ENCODE measurements at places on chromosomes 1 and 21. TPM values are rescaled to one million over a fixed set of nuclear protein-coding genes. Genes with fewer than 3 reads are reported as not detected.

GRCh38 chr21:46057111-46057709 is 40.7 kb upstream of the COL6A2 start:
- H3K27me3 ChIP-seq, result no peaks in the 10 kb centered on the region
- no peak overlapping the region for H3K4me3 ChIP-seq
- peaks cover 74% of the 10 kb centered on the region for H3K4me1 ChIP-seq
- DNase-seq, result peak; percentile 74
- H3K27ac ChIP-seq, result peak overlapping the region; percentile 95

- H3K4me3 ChIP-seq, result peak overlapping the region; percentile 75
- peak; percentile 78 for DNase-seq
- H3K27ac ChIP-seq, result no peak overlapping the region
- peaks cover 3% of the 10 kb centered on the region for H3K27me3 ChIP-seq
- peaks cover 20% of the 10 kb centered on the region for H3K4me1 ChIP-seq
- H3K36me3 ChIP-seq, result peaks cover 2% of the 10 kb centered on the region
These were observed 1.1 kb upstream of the KCNQ4 start for GRCh38 chr1:40782371-40782956.

- no peaks in the 10 kb centered on the region for H3K36me3 ChIP-seq
- H3K27me3 ChIP-seq, result peaks cover 18% of the 10 kb centered on the region
- peaks cover 35% of the 10 kb centered on the region for H3K4me1 ChIP-seq
These were observed 1.3 kb downstream of the S1PR1 start for GRCh38 chr1:101238031-101238628.

GRCh38 chr1:182601913-182602312 is 2.3 kb downstream of the RGS16 start:
- no peak for DNase-seq
- no peak overlapping the region for H3K4me3 ChIP-seq
- peaks cover 6% of the 10 kb centered on the region for H3K36me3 ChIP-seq
- H3K27ac ChIP-seq, result no peak overlapping the region

- H3K27me3 ChIP-seq, result no peaks in the 10 kb centered on the region
- H3K36me3 ChIP-seq, result no peaks in the 10 kb centered on the region
- H3K4me3 ChIP-seq, result no peak overlapping the region
- no peak overlapping the region for H3K27ac ChIP-seq
These were observed 853.4 kb downstream of the KCNT2 start for GRCh38 chr1:195754874-195755273.

- no peaks in the 10 kb centered on the region for H3K27me3 ChIP-seq
- H3K36me3 ChIP-seq, result no peaks in the 10 kb centered on the region
- no peak overlapping the region for H3K4me3 ChIP-seq
- H3K4me1 ChIP-seq, result no peaks in the 10 kb centered on the region
These were observed 34.4 kb downstream of the TESK2 start for GRCh38 chr1:45456531-45456930.

- no peaks in the 10 kb centered on the region for H3K36me3 ChIP-seq
- no peaks in the 10 kb centered on the region for H3K4me1 ChIP-seq
- H3K27me3 ChIP-seq, result peaks cover 5% of the 10 kb centered on the region
- H3K27ac ChIP-seq, result no peak overlapping the region
These were observed 37.5 kb downstream of the GPR88 start for GRCh38 chr1:100575406-100575805.

GRCh38 chr1:158330391-158331105 is 783 bp downstream of the CD1B start:
- no peak for DNase-seq
- no peak overlapping the region for H3K4me3 ChIP-seq
- H3K27ac ChIP-seq, result no peak overlapping the region
- no peaks in the 10 kb centered on the region for H3K27me3 ChIP-seq

KCNJ15 gene
- total RNA-seq, result 0.80 TPM

HES5 gene
- not detected for total RNA-seq

BSND gene
- total RNA-seq, result not detected

AUNIP gene
- 1.2 TPM for total RNA-seq

DNA sequence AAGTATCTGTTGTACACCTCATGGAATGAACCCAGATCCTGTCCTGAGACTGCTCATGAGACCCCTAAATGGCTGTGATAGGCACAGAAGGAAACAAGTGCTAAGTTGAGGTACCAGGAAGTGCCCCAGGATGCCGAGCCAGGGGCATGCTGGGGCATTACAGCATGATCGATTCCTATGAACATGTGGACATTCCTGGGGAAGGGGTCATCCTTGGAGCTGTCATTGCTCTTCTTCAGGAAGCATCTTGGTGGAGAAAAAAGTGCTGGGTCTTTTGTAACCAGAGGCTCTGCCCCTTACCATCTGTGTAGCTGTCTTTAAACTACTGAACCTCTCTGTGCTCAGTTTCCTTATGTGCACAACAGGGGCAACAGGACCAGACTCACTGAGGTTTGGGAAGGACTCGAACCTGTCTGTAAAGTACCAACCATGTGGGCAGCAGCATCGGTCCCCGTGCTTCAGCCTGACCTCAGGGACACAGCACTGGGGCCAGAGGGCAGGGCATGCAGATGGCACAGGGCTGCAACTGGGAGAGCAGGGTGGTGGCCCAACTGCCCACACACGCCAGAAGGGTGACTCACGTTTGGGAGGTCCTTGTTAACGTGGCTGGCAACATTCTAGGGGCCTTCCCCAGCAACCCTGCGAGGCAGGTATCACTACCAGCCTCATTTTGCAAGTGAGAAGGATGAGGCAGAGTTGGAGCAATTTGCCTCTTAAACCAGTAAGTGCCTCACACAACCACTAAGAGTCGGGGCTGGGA is 142.3 kb upstream of the EDN2 start:
- H3K36me3 ChIP-seq, result no peaks in the 10 kb centered on the region
- H3K4me3 ChIP-seq, result no peak overlapping the region
- DNase-seq, result peak; percentile 65

FABP3 gene
- 51.8 TPM for total RNA-seq

DNA sequence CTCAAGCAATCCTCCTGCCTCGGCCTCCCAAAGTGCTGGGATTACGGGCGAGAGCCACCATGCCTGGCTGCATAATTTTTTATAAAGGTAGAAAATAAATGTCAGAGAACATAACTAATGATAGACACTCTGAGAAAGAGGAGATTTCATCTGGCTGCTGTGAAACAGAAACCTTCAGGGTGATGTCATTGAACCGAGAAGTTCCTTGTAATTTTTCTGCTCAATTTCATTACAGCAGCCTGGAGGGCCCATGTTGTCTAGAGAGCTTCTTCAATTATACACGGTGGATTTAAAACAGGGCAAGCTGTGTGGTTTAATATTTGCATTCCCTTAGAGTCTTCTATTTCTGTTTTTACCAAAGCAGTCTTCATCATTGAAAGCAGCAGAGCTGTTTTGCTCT is 64.3 kb upstream of the MORC3 start:
- no peak for DNase-seq
- peaks cover 14% of the 10 kb centered on the region for H3K36me3 ChIP-seq
- no peaks in the 10 kb centered on the region for H3K27me3 ChIP-seq
- peaks cover 10% of the 10 kb centered on the region for H3K4me1 ChIP-seq

ATP6V1G3 gene
- total RNA-seq, result not detected

LRRC3 gene
- 3.3 TPM for total RNA-seq

- H3K4me1 ChIP-seq, result peaks cover 31% of the 10 kb centered on the region
- no peak for DNase-seq
- H3K27me3 ChIP-seq, result no peaks in the 10 kb centered on the region
- H3K36me3 ChIP-seq, result no peaks in the 10 kb centered on the region
These were observed 85.9 kb downstream of the TCP10L start for GRCh38 chr21:32499249-32500055.

GRCh38 chr1:27496604-27497155 is 6.7 kb upstream of the WASF2 start:
- no peak overlapping the region for H3K4me3 ChIP-seq
- DNase-seq, result peak; percentile 19
- H3K36me3 ChIP-seq, result no peaks in the 10 kb centered on the region
- H3K4me1 ChIP-seq, result peaks cover 19% of the 10 kb centered on the region

TM2D1 gene
- 45.6 TPM for total RNA-seq

DNA sequence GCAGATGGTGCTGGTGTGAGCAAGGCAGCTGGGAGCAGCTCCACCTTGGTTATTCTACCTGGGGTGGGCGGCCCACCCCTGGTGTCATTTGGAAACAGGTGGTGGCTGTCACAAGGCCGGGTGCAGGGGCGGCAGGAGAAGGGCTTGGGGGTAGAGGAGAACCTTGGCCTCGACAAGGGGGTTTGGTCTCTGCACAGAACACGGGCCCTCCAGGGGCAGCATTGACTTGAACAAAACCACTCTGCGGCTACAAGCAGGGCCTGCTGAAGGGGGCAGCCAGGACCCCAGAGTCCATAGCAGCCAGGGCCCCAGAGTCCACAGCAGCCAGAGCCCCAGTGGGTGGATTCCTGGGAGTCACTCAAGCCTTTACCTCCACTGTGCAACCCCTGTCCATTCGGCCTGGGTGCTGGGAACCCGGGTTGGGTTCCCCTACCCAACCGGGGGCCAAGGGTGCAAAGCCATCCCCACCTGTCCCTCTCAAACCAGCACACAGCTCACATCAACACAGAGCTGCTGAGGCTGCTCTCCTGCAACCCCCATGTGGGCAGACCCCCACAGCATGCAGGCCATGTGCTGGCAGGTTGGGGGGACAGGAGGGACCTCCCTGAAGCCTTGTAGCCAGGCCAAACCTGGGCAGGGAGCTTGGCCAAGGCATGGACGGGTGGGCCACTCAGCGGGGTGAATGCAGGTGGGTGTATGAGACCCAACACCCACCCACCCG is 7.7 kb downstream of the TRIM11 start:
- no peaks in the 10 kb centered on the region for H3K27me3 ChIP-seq
- peaks cover 27% of the 10 kb centered on the region for H3K36me3 ChIP-seq
- DNase-seq, result no peak
- no peak overlapping the region for H3K27ac ChIP-seq
- no peak overlapping the region for H3K4me3 ChIP-seq

Measured in chondrocyte (in vitro differentiated cells).